ENCODE measurements at places on chromosomes 11 and 22.

DNA sequence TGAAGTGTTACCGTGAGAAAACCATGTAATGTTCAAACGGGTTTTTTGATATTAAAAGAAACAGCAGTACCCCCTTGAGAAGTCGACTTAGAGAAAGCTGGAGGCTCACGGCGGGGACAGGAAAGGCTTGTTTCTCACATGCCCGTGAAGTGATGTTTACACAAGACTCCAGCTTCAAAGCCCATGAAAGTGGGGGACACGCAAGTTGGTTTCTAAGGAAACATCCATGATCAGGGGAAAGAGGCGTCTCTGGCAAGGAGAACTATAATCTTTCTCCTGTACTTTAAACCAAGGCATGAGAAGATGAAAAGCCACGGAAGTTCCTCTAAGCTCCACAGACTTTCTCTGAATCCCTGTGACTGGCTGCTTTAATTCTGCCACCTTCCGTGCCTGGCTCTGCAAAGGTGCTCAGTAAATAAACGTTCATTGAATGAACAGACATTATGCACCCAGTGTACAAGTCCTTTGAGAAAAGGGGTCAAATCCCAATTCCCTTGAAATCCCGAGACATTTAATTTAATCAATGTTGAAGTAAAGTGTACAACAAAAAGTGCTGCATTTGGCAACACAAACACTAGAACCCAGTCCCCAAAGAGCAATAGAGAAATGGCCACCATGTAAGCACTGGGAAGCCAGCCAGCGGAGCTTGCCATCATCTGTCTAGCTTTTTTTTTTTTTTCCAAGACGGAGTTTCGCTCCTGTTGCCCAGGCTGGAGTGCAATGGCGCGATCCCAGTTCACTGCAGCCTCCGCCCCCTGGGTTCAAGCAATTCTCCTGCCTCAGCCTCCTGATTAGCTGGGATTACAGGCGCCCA, 58.7 kb downstream of the AHNAK start:
- DNase-seq: no peak

DNA sequence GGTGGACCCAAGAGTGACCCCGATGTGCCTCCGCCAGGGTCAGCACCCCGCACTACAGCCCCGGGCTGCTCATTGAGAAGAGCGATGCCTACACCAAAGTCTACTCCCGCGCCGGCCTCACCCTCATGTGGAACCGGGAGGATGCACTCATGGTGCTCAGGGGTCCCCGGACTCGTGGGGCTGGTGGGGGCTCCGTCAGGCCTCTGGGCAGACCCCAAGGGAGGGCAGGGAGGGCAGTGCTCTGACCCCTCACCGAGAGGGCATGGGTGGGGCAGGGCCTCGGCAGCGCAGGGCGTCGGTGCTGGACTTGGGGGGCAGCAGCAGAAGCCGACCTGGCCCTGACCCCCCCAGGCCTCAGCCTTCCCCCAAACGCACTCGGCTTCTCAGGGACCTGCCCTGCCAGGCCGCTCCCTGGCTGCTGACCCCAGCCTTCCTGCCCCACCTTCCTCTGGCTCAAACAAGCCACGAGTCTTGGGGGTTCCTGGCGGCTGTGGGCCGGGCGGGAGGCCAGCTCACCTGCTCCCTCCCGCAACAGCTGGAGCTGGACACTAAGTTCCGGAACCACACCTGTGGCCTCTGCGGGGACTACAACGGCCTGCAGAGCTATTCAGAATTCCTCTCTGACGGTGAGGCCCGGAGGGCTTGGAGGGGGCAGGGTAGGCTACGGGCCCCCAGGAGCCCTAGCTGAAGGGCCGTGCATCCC, 2.9 kb downstream of the MUC2 start:
- no peak for DNase-seq

- DNase-seq: no peak
Measured at GRCh38 chr22:44464000-44464399, 34.0 kb downstream of the RTL6 start.

DNA sequence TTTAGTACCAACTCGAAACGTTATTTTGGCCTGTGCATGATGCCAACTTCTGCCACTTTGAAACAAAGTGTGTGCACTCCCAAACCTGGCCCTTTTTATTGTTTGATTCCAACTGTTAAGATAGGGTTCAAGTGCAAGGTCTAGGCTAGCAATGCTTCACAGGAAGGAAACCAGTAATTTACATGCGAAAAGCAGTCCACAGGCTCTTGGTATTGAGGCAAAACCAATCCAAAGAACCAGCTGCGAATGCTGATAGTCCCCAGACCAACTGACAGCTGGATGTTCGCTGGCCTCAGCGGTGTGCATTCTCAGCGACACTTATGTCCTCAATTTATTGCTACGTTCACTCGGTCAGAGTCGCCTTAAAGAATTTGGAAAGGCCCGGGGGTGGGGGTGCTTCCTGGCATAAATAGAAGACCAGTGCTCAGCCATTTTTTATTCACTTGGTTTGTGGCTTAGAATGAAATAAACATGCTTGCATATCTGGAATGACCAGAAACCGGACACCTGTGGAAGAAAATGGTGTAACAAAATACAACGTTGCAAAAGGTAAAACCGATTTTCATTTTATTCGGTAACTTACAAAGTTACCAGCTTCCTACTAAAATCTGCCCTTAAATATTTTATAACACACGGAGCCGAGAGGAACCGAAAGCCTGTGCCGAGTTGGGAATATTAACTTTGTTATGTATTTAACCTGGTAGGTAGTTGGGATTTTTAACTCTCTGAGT, 1.6 kb downstream of the CPT1A start:
- no peak for DNase-seq

- no peak for DNase-seq
Measured at GRCh38 chr11:393219-394033, 583 bp upstream of the PKP3 start.

DNA sequence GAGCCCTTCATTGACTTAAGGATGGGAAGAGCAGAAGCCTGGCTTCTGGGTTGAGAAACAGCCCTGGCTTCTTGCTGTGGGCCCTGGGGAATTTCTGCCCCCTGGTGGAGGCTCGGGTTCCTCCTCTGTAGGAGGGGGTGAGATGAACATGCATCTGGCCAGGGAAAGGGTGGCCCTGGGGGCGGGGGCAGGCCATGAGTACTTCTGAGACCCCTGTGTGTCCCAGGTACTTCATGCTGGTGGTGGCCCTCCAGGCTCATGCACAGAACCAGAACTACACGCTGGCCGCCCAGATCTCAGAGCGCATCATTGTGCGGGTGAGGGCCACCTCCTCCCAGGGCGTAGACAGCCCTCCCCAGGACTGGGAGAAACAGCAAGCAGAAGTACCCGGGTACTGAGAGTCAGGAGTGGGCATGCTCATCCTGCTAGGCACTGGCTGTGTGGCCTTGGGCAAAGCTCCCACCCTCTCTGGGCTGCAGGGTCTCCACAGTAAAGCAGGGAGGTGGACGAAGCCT, 15.8 kb downstream of the TMEM258 start:
- peak; percentile 26 for DNase-seq

- no peak for DNase-seq
Measured at GRCh38 chr11:111449696-111450479, 62.3 kb downstream of the BTG4 start.

GRCh38 chr11:92330114-92330513, 105.5 kb downstream of the FAT3 start:
- no peak for DNase-seq
